ENCODE measurements at places on chromosomes 5 and 9.

DNA sequence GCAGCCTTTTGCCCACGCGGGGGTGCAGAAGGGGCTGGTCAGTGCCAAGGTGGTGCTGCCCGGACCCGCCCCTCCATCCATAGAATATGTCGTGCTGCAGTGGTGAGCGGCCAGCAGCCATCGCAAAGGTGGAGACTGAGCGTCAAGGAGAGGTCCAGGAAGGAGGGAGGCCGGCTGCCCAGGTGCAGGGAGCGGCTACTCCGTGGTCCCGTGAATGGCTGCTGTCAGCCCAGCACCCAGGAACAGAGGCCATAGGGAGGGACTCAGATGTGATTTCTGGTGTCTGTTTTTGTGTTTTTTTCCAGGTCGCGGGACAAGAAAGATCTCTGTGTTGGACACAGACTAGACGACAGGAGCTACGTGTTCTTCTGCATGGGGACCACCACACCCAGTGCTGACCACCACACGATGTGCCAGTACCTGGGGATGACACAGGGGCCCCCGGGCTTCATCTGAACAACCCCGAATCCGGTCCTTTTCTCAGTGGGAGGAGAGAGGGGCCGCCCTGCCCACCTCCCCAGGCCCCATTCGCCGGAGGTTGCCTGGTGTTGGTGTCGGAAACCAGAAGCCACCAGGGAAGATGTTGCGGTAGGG, 29.0 kb downstream of the PAEP start:
- DNase-seq: no peak

GRCh38 chr5:99866740-99867139, 668.4 kb upstream of the FAM174A start:
- DNase-seq: no peak

DNA sequence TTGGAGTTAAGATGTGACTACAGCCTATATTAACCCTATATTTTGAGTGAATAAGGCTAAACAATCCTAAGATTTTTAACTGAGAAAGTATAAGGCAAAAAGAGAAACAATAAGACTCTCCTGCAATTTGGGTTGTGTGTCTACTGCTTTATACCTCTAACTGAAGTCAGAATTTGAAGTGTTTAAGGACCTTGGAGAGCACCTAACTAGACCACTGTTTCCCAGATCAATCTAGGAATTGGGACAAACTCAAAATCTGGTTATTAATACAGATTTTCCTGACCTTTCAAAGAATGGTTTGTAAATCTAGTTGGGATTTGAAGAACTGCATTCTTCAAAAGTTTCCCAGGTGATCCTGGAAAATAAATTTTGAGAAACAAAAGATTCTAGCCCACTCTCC, 42.1 kb downstream of the GABRA1 start:
- no peak for DNase-seq

- DNase-seq: no peak
Measured at GRCh38 chr5:169796731-169797130, 159.7 kb downstream of the DOCK2 start.

GRCh38 chr5:106796081-106796480, 874.7 kb downstream of the EFNA5 start:
- no peak for DNase-seq

DNA sequence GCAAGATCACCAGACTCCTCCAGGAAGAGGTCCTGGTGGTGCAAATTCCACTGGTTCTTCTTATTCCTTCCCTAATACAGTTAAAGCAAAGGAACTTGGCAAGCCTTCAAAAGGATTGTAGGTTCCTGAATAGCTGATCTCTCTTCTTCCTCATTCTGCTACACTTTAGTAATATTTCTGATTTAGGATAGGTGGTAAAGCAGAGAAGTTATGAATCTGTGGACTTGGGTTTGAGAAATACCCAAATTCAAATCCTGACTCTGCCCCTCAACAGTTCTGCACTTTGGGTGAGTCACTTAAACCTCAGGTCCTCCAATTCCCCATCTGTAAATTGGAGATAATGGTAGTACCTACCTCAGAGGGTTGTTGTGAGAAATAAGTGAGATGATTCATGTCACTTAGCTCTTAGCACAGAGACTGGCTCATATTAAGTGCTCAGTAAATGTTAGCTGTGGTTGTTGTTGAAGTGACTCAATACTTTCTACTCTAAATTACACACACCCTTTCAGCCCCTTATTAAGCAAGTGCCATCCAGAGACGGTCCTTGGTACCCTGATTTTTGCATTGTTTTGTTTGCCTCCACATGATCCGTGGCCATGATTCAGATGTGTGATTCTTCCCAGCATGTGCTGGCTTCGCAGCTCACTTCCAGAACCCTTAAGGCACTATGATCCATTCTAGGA, 5.2 kb downstream of the SH3RF2 start:
- no peak for DNase-seq

DNA sequence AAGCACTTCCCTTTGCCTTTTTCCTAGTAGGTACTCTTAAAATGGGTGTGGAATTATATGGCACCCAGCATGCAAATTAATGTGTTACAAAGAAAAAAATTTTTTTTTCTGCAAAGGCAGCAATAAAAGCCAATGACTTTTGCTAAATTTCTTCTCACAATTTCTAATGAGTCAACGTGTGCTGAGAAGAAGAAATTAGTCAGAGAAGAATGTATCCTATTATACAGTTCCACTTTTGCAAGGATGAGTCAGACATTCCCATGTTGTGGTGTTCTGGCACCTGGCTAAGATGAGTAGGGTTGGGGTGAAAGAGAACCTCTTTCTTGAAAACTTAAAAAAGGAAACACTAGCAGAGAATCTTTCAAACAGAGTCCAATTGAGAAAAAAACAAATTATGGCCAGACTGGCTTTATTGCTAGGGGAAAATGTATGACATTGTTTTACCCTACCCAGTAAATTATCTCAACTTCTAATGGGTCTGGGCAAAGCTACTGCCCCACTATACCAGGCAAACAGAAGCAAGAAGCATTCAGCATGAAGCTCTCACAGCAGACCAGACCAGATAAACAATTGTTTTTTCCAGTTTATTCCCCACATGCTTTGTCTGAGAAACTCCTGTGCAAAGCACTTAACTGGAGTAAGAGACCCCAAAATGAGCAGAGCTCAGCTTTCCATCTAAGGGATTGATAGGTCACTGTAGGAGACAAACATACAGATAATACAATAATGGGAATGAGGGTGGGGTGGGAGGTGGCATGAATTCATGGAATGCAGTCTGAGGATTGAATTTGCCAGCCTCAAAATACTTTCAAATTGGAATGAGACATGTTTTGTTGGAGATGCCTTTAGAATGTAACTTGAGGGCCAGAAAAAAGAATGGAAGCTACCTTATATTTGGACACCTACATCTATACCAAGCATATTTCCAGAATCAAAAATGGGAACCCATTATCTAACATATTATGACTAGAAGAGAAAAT, 220.8 kb upstream of the RFX3 start:
- no peak for DNase-seq

DNA sequence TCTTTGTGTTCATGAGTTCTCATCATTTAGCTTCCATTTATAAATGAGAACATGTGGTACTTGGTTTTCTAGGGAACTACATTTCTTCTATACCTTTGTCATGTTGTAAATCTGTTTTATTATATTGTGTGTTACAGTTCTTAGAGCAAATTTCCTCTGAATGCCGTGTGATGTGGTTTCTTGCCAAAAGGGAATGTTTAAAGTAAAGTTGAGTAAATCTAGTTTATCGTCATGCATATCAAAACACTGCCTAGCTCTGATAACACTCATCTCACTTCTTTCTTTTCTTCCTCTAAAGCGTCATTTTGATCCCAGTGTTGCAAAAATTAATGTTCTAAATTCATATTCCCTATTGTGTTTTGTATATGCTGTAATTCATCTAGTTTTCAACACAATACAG, 295.4 kb upstream of the HAPLN1 start:
- DNase-seq: no peak

- DNase-seq: no peak
Measured at GRCh38 chr5:40654377-40654991, 25.2 kb upstream of the PTGER4 start.

GRCh38 chr5:140664030-140664358, 710 bp upstream of the WDR55 start:
- no peak for DNase-seq

DNA sequence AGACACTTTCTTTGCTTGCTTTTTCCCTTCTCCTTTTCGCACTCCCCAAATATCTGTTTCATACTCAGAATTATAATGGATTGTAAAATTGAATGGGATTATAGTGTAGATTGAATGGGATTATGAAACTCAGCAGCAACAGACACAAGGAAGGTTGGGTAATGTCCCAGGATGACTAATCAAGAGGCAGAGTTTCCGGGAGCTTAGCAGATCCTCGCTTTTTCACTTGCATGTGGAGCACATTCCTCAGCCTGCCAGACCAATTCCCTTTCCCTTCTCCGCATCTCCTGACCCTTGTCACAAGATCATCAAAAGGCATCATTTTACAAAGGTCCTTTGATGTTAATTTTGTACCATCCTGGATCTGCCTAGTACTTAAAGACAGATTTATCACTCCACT, 55.1 kb upstream of the SLC1A1 start:
- DNase-seq: no peak

DNA sequence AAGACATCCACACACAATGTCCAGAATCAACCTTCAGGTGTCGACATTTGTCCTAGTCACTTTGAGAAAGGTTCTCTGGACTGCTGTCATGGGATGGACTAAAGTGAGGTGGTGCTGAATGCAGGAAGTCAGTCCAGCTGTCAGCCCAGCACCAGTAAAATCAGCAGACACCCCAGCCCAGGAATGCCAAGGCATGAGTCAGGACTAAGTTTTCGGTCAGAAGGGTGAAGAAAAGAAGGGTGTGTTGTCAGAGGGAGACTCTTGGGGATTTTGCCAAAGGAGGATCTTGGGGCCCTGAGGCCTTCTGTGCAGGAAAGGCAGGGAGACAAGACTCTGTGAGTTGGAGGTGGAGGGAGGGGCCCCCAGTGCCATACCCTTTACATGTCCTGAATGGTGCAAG, 69.0 kb upstream of the XPA start:
- DNase-seq: no peak

DNA sequence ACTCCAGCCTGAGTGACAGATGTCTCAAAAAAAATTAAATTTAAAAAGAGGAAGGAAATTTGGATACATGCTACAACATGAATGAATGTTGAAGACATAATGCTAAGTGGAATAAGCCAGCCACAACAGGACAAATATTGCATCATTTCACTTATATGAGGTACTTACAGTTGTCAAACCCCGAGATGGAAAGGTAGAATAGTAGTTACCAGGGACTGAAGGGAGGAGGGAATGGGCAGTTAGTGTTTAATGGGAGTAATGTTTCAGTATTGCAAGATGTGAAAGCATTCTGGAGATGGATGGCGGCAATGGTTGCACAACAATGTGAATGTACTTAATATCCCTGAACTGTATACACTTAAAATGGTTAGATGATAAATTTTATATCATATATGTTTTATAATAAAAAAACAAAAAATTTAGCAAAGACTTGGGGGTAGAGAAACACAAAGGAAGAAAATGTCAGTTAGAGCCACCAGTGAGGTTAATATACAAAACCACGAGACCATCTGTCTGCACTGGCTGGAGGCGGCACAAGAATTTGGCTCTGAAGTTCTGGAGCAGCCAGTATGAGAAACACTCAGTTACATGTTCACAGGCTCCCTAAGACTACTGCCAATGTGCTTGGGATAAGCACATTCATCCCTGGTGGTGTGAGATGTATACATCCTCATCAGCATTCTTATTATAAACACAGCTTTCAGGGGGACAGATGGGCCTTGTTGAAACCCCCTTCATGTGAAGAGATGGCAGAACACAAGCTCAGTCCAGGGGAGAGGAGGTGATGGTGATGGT, 37.0 kb upstream of the RPS23 start:
- DNase-seq: no peak

DNA sequence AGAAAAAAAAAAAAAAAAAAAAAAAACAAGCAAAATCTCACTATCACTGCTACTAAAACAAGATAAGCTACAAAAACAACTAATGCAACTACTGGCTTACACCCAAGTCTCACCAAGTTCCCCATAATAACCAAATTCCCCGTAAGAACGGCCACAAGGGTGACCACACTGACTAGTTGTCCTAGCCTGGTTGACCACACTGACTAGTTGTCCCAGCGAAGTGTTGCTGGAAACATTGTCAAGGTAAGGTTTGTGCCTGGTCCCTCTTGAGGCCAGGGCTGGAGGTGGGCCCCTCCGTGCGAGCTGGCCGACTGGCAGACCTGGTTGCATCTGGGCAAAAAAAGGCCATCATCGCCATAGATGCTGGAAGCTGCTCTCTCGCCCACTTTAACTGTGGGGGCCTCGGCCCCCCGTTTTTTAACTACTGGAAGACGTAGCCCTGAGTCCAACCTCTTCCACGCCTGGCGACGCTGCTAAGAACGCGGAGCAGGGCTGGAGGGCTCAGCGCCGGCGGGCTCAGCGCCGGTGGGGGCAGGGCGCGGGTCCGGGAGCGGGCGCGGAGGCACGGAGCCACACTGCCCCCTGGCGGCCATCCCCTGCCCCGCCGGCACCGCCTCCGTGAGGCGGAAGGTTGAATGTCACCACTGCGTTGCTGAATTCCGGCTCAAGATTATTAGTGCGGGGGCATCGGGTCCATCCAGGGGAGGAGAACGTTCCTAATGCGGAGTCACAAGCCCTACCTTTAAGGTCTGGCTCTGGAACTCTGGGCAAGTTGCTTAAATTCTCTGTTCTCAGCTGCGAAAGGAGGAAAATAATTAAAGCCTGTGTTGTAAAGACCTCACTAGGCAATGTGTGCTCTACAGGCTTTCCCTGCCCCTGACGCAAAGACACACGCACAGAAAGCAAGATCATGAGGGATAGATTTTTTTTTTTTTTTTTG, 84.0 kb downstream of the HSD17B3 start:
- DNase-seq: peak; percentile 84

GRCh38 chr9:135156525-135157510, 69.3 kb downstream of the OLFM1 start:
- DNase-seq: no peak

GRCh38 chr9:33178972-33179697, 12.0 kb upstream of the B4GALT1 start:
- no peak for DNase-seq

DNA sequence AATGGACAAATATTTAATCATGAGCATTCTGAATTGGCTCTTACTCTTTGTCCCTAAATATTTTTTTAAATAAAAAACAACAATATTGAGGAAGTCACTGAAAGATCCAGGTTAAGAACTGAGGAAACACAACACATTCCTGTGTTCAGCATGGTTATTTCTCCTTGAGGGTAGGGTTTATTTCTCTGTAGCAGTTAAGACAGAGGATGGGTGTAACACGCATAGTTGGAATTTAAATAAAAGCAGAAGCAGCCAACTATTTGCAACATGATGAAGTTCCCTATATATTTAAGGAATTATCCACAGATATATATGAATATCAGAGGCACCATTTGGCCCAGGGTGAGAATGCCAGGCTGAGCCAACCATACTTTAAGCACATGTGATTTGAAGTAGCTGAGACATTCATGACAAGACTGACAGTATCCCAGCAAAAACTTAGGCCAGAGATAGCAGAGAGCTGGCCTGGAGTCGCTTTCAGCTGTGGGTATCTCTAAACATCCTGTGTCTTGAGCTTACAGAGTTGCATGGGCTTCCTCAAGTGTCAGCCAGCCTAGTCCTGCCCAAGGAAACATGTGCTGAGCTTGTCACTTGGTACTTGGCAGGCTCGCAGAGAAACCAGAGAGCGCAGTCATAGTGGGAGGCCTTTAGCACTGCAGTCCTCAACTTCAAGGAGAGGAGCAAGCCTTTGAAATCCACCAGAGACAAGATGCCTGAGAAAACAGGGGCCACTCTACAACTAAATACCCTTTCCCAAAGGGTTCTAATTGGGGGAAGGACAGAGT, 43.6 kb downstream of the SEMA5A start:
- no peak for DNase-seq
